ENCODE measurements at places on chromosomes 1 and 21.

GRCh38 chr1:213622365-213623063, 365.3 kb upstream of the PROX1 start:
- no peak for DNase-seq

DNA sequence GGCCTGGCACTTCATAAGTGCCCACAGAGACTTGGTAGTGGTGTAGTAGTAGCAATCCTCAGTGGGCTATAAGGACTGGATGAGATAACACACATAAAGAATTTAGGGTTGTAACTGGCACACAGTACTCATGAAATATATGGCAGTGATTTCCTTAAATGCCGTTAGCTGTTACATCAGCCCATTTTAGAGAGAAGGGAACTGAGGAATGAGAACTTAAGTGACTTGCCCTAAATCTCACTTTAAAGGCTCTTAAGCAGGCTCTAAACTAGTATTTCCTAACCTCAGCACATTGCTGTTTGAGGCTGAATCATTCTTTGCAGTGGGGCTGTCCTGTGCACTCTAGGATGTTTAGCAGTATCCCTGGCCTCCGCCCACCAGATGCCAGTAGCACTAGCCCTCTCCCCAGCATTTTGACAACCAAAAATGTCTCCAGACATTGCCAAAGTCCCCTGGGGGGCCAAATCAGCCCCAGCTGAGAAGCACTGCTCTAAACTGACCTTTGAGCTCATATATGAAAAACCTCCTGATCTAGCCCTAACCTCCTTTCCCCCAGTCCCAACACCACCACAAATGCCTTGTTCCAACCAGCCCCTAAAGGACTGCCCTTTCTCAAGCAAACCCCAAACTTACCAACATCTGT, 11.6 kb downstream of the CAMK2N1 start:
- no peak for DNase-seq

- no peak for DNase-seq
These were observed 67.4 kb upstream of the SIPA1L2 start for GRCh38 chr1:232697187-232697822.

DNA sequence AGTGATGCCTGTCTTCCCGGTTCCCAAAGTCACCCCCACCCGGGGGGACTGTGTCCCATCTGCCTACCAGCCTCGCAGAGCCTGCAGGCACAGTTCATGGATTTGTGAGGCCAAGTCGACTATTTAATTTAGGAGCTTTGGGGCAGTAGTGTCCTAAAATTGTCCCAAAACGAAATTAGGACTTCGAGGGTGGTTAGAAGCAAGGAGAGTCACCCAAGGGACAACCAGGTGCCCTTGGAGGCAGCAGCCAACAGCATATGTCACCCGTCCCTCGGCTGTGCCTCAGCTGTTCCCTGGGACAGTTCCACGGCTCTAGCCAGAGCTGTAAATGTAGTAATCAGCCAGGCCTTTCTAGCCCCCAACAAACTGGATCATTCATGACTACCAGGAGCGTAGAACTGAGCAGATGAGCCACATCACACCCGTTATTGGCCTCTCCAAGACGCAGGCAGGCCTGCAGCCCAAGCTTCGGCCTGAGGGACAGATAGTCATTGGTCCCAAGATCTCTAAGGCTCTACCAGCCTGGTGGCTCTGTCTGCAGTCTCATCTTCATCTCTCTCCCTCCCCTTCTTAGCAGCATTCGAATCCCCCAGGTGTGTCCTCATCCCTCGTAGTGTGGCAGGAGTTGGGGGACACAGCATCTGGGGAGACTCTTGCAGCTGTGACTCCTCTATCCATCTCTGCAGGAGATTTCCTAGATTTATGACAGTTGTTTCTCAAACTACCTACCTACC, 2.9 kb downstream of the PAX7 start:
- DNase-seq = no peak

GRCh38 chr1:1348420-1349255, 580 bp downstream of the DVL1 start:
- no peak for DNase-seq

DNA sequence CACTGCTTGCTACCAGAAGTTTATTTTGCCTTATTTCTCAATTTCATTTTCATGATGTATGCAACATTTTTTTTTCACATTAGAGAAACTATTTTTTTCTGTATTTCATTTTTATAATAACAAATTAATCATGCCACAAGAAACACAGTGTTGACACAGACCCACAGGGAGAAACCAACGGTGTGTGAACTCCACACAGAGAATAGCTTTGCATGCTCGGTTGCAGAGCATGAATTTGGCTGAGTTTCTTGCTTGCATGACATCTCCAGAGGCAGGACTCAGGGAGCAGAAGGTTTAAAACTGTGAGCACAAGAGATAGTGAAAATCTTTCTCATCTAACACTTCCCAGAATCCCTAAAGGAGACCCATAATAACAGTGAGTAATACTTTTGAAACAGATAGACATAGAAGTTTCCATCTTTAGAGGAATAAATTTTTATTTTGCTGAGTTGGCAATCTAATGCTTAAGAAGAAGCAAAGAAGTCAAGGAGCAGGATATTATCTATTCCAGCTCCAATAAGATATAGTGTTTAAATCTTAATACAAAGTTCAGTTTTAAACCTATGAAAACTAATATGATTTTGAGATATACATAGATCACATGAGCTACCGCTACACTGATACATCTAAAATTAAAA, 890.9 kb downstream of the MRPL39 start:
- no peak for DNase-seq

DNA sequence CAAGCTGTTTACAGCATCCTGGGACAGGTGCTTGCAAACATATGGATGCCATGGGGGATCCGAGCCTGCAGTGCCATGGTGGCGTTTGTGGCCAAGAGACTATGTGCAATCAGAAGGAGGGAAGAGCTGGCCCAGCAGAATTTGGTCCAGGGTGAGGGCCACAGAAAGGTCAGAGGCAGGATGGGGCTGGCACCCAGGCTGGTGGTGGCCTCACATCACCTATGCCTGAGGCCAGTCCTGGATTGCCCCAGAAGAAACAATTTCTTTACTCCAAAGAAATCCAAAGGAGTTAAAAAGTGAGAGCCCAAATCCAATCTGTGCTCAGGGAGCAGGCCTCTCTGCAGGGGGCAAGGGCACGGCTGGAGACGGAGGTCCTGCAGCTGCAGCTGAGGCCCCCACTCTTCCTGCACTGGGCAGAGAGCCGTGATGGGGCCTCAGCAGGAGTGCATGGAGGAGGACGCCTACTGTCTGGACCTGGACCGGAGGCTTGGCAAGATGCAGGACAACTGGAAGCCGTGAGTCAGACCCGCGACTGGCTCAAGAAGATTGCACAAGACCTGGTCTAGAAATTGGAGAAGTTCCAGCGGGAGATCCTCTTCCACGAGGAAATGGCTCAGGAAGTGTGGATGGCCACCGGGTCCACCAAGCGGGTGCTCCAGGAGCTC, 163.5 kb downstream of the RYR2 start:
- no peak for DNase-seq

- peak; percentile 51 for DNase-seq
These were observed 22.8 kb downstream of the RNU5D-1 start for GRCh38 chr1:44707959-44708831.

DNA sequence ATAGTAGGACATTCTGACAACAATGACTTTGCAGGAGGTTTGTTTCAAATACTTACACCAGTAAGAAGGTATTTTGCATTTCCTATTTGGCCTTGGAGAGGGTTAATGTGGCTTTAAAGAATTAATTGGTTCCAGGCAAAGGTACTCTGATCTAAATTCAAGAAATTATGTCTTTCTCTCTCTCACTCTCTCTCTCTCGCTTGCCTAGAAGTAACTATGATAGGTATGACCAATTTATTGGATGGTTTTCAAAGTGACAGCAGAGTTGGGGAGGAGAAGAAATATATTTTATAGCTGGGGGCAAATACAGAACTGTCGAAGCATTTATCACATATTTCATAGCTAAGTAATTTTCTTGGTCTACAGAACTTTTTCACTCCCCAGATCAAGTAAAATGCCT, 116.0 kb downstream of the ATP6V1G3 start:
- DNase-seq = no peak

DNA sequence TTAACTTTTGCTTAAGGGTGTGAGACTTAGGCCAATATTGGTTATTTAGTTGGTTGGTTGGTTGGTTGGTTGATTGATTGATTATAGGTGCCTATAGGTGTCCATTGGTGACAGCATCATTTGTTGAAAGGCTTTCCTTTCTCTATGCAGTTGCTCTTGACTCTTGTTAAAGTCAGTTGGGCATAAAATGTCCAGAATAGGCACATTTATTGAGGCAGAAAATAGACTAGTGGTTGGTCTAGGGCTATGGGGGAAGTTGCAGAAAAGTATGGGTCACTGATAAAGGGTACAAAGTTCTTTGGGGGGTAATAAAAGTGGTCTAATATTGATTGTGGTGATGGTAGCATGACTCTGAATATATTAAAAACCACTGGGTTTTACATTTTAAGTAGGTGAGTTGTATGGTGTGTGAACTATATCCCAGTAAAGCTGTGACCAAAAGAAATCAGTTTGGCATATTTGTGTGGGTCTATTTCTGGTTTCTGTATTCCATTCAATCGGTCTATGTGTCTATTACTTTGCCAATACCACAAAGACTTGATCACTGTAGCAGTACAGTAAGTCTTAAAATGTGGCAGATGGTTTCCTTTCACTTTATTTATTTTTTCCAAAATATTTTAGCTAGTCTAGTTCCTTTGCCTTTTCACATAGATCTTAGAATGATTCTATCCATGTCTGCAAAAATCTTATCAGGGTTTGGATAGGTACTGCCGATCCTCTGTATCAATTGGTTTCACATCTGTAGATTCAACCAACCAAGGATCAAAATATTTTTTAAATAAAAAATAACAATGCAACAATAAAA, 63.0 kb downstream of the ATP1A1 start:
- DNase-seq = no peak

DNA sequence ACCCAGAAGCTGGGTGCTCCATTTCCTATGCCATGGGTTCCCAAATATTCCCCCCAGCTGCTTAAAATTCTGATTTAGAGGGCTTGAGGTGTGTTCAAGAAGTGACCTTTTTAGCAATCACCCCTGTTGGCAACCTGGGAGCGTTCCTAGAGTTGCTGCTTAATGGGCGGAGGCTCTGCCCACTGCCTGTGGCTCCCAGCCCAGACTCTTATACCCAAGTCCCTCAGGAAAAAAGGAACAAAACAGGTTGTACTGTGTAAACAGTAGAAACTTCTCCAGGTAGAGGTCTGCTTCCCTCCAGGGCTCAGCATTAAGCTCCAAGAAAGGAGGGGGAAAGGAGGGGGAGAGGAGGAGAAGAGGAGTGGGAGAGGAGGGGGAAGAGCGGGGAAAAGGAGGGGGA, 14.6 kb upstream of the TENT5C start:
- DNase-seq = no peak

DNA sequence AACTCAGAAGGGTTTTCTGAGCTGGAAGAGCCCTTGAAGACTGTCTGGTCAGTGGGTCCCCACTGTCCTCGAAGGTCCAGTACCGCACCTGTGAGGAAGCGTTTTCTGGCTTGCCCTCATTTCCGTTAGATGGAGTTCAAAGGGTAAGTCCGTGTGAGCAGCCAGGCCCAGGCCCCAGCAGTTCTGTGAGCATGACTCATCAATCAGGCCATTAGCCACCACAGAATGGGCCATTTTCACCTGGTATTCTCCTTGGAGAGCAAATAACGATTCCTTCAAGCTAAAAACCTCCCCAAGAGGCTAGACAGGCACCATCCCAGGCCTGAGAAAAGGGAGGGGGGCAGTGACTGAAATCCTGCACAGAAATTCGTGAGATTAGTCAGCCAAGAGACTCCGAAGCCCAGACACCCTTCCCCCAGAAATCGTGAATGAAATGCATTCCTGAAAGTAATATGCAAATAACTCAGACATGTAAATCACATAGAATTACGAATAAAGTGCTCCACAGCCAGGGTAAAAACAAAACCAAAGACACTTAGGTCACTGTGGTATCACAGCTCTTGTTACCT, 66.0 kb downstream of the BCAR3 start:
- peak; percentile 71 for DNase-seq

DNA sequence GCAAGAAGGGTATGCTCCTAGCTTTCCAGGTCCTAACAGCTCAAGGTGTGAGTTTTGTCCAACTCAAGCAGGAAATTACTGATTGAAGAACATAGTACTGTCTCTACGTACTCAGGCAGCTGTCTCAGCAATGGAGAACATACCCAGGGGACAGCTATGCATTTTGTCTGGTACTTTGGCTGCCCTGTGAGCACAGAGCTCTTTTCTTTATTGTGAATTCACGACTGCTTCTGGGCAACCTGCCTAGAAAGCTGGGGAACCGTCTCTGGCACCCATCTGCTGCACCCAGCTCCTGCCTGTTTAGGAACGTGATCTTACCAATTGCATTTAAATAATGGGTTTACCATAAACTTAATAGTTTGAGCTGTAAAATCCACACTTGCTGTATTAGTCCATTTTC, 258.1 kb downstream of the HHAT start:
- DNase-seq = no peak

DNA sequence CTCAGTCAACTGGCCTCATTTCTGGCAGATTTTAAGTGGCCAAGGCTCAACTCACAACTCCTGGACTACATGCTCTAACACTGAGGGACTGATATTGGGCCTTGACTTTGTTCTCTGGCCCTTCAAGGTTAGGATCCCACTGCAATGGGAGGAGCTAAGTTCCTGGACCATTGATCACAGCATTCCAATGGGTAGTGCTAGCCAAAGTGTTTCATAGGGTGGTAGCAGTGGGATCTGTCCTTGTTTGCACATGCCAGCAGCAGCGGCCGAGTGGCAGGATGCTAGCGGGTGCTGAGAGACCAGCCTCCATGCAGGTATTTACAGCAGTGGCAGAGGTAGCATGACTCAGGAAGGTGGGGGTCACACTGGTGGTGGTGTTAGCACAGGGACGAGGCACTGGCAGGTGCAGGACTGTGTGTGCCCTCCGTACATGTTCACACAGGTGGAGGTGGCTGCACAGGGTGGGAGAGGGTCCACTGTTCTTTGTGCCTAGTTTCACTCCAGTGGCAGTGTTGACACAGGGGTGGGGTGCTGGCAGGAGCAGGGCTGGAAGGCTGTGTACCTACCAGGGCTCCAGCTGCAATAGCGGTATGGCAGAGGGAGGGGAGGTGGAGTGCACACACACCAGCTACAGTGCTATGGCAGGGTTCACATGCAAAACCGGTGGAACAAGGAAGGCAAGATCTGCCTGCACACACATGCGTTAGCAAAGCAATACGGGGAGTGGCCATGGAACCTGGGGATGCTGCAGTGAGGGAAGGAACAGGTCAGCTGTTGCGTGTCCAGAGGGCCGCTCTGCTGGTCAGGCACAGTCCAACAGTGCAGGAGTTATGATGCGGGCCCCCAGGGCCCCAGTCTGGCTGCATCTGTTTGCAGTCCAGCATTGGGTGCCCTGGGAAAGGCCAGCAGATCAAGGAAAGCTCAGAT, 51.7 kb downstream of the COL24A1 start:
- no peak for DNase-seq
